ENCODE measurements at places on chromosomes 7 and 10. TPM values are rescaled to one million over a fixed set of nuclear protein-coding genes. Genes with fewer than 3 reads are reported as not detected.

DNA sequence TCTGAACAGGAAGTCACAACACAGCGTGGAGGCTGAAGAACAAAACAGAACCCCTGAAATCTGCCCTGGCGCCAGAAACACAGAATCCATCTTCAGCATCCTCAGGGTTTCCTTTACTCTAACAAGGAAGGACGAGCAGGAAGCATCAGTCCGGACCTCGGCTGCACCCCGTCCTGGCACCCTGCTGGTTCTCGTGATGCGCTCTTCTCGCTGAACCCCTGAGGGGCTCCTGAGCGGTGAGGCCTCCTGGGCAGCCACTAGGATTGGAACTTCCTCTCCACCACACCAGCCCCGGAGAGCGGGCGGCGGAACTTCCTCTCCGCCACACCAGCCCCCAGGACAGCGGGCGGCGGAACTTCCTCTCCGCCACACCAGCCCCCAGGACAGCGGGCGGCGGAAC is 461.9 kb downstream of the PTPRN2 start:
- peak; percentile 16 for DNase-seq

- no peak for DNase-seq
Measured at GRCh38 chr7:110987127-110987693, 103.7 kb upstream of the LRRN3 start.

GRCh38 chr10:76082956-76083355 is 651.5 kb downstream of the LRMDA start:
- DNase-seq, result no peak

Gene CELF2
- total RNA-seq, result 110 TPM

Gene CCDC6
- 55.7 TPM for total RNA-seq
